ENCODE measurements at places on chromosomes 1 and 21.

DNA sequence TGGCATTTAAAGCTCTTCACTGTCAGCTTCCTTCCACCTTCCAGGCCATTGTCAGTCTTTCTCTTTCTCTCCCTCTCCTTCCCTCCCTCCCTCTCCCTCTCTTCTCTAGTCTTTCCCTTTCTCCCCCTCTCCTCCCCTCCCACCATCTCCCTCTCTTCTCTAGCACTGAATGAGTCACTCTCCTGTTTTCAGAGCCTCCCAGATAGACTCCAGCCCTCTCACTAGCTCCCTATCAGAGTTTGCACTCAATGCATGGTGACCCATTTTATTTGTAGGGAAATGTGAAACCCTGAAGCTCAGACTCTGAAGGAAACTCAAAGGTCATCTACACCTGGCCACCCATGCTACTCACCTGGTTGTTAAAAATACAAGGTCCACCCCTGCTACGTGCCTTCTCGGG is 4.4 kb upstream of the MATN1 start:
- DNase-seq: no peak

- no peak for DNase-seq
These were observed 48.6 kb downstream of the SCYL3 start for GRCh38 chr1:169844941-169845608.

GRCh38 chr1:1826356-1827088 is 48.3 kb upstream of the NADK start:
- DNase-seq: no peak

GRCh38 chr1:166378805-166379204 is 212.0 kb upstream of the FAM78B start:
- DNase-seq: no peak

GRCh38 chr1:40930174-40930964 is 49.1 kb upstream of the CTPS1 start:
- no peak for DNase-seq

- no peak for DNase-seq
These were observed 94.0 kb downstream of the CCDC185 start for GRCh38 chr1:223486932-223487886.

DNA sequence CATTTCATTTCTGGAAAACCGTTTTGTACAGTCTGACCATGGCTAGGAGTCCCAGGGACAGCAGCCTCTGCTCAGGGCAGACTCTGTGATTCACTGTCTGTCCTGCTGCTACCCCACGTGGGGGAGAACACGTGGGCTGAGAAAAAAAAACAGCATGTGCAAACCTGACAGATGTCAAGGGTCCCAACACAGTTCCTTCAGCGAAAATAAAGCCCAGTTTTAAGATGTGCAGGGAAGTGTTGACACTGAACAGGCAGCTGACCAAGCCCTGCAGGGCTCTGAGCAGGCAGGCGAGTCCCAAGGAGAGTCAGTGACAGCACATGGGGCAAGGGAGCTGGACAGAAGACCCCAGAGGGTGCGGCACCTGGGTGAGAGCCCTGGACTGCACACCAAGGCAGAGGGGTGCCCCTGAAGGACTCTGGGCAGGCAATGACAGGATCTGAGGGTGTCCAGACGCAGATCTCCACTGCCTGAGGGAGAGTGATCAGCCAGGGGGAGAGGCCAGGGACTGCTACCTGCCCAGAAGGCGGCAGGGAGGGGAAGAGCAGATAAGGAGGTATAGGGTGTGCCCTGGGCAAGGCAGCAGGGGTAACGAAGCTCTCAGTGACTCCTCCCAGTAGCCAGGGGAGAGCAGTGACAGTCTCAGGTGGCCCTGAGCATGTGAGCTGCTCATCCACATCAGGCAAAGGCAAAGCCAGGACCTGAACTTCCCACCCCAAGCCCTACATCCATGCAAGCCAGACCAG is 5.1 kb upstream of the SPATC1L start:
- no peak for DNase-seq

GRCh38 chr1:21885236-21886037 is 51.7 kb downstream of the HSPG2 start:
- no peak for DNase-seq

DNA sequence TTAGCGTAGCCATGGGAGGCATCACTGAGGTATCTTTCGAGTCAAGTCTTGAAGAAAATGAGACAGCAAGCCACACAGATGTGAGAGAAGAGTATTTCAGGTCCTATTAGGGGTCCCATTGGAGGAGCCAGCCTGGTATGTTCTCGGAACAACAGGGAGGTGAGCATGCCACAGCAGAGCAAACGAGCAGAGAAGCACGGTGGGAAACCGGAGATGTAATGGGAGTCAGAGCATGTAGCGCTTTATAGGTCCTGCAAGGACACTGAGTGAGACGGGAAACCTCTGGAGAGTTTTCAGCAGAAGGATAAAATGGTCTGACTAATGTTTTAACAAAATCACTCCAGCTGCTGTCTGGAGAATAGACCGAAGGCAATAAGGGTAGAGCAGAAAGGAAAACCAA is 15.9 kb downstream of the H3-3A start:
- no peak for DNase-seq
